NAMALWA (cell line): ENCODE measurements at places on chromosomes 2 and 18.

DNA sequence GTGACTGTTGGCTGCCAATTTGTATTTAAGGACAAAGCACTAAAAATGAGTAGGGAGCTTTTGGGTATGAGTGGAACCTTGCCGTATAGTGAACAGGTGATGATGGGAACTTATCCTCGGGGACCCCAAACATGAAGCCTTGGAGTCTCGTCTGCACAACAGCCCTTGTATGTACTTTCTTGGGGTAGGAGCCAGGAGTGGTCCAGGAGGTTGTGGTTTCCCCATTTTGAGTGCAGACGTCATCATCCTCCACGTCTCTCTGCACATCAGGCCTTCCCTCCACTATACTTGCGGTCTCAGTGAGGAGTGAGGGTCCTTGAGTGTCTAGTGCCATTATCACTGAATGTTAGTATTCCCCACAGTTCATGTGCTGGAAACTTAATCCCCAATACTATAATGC is 101.5 kb upstream of the HS6ST1 start:
- DNase-seq = no peak

- no peak for DNase-seq
Measured at GRCh38 chr2:233029321-233029720, 3.2 kb upstream of the NEU2 start.

DNA sequence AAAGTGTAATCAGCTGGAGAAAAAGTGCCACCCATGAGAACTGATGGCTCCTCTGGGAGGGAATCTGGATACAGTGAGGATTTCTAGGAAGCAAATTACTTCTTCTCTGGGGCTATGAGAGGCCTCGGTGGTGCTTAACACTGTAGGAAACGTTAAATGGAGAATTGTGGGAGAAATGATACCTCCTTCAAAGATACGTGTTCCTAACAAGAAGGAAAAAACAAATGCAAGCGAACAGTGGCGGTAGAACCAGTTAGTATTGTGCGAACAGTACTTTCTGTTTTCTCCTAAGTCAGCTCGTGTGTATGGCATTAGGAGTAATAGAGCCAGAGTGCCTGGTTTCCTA is 587 bp upstream of the MTIF2 start:
- peak; percentile 37 for DNase-seq

GRCh38 chr2:96340493-96341414 is 5.2 kb downstream of the NCAPH start:
- DNase-seq = no peak

- peak; percentile 89 for DNase-seq
Measured at GRCh38 chr2:88590998-88591613, 36.2 kb downstream of the EIF2AK3 start.
